SJCRH30 (cell line): ENCODE measurements at places on chromosomes 6 and 20. TPM values are rescaled to one million over a fixed set of nuclear protein-coding genes. Genes with fewer than 3 reads are reported as not detected.

DNA sequence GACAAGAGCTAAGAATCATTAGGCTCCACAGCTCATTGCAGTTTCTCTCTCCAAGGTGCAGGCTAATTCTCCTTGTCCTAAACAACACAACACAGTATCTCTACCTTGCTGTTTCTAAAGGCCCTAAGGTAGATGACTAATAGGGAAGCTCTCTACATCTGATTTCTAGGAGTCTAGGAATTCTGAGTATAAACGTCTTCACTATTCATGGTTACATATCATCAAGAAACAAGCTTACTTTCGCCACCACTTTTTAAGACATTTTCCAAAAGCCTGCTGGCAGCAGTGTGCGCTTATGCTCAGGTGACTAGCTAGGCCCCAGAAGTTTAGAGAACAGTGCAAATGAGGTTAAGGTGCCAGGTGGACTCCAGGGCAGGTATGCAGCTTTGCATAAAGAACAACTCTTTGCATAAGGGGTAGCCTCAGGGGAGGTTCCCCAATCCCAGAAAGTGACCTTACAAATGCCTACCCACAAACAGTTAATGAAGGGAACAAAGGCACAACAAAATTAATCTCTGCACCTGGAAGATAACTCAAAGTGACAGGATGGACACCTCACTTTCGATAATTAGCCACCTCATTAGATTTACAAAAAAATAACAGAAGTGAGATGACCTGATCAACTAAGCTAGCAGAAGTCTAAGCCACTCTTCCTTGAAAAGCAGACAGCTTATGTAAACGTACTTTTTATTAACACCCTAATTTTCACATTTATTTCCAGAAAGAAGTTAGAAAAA is 20.1 kb downstream of the B4GALT5 start:
- H3K36me3 ChIP-seq, result peaks cover 15% of the 10 kb centered on the region
- H3K4me1 ChIP-seq, result no peaks in the 10 kb centered on the region
- no peak for DNase-seq
- H3K27ac ChIP-seq, result no peak overlapping the region
- no peaks in the 10 kb centered on the region for H3K27me3 ChIP-seq
- no peak overlapping the region for H3K4me3 ChIP-seq

- no peaks in the 10 kb centered on the region for H3K27me3 ChIP-seq
- H3K36me3 ChIP-seq, result no peaks in the 10 kb centered on the region
- no peak overlapping the region for H3K27ac ChIP-seq
- no peak overlapping the region for H3K4me3 ChIP-seq
- H3K4me1 ChIP-seq, result no peaks in the 10 kb centered on the region
These were observed 84.0 kb downstream of the CFAP61 start for GRCh38 chr20:20136313-20136712.

DNA sequence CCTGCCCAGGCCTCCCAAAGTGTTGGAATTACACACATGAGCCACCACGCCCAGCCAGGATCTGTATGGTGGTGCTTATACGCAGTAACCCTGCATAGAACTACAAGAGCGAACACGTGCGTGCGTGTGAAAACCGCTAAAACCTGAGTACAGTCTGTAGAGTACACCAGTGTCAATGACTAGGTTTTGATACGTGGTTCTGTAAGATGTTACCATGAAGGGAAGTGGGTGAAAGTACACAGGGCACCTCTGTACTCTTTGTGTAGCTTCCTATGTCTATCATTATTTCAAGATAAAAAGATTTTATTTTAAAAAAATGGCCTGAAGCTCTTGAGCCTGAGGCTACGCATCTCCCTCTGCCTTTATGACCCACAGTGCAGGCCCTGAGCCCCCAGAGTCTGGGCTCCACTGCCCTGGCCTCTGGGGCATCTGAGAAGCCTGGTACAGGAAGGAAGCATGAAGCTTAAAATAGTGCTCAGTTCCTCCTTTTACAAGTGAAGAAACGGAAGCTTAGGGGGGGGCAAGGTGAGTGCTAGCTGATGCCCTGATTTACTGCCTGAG is 21.6 kb downstream of the LY86 start:
- no peaks in the 10 kb centered on the region for H3K4me1 ChIP-seq
- no peaks in the 10 kb centered on the region for H3K27me3 ChIP-seq
- no peak for DNase-seq

GRCh38 chr6:31058128-31058894 is 48.0 kb downstream of the MUC22 start:
- H3K4me3 ChIP-seq, result no peak overlapping the region
- H3K4me1 ChIP-seq, result peaks cover 20% of the 10 kb centered on the region
- no peak overlapping the region for H3K27ac ChIP-seq
- no peaks in the 10 kb centered on the region for H3K36me3 ChIP-seq
- no peak for DNase-seq
- peaks cover 3% of the 10 kb centered on the region; the same call in 1 of the 2 replicates for H3K27me3 ChIP-seq

DNA sequence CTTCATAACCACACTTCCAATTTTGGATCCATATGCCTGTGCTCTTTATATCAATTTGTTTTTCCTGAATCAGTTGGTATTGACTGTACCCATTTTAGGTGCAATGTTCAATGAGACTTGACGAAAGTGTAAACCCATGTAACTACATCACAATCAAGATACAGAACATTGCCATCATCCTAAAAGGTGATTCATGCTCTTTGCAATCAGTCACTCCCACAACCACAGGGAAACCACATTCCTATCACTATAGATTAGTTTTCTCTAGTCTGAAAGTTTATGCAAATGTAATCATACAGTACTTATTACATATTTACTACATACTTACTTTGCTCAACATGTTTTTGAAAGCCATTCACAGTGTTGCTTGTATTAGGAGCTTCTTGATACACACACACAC is 167.4 kb downstream of the ADGRG6 start:
- H3K27me3 ChIP-seq, result no peaks in the 10 kb centered on the region
- H3K4me3 ChIP-seq, result no peak overlapping the region
- no peak for DNase-seq
- H3K36me3 ChIP-seq, result no peaks in the 10 kb centered on the region
- H3K4me1 ChIP-seq, result no peaks in the 10 kb centered on the region

GRCh38 chr6:98142839-98143238 is 691.5 kb upstream of the POU3F2 start:
- no peak overlapping the region for H3K4me3 ChIP-seq
- no peaks in the 10 kb centered on the region for H3K4me1 ChIP-seq
- no peak overlapping the region for H3K27ac ChIP-seq

- no peak overlapping the region for H3K4me3 ChIP-seq
- H3K4me1 ChIP-seq, result no peaks in the 10 kb centered on the region
- H3K27ac ChIP-seq, result no peak overlapping the region
- H3K36me3 ChIP-seq, result no peaks in the 10 kb centered on the region
These were observed 89.6 kb upstream of the HMGCLL1 start for GRCh38 chr6:55668591-55668990.

- no peak overlapping the region for H3K27ac ChIP-seq
- no peaks in the 10 kb centered on the region for H3K36me3 ChIP-seq
- no peak overlapping the region for H3K4me3 ChIP-seq
- H3K4me1 ChIP-seq, result no peaks in the 10 kb centered on the region
- no peaks in the 10 kb centered on the region for H3K27me3 ChIP-seq
These were observed 336.0 kb upstream of the DEFB115 start for GRCh38 chr20:30921286-30922071.

Gene USP49
- 6.4 and 7.3 TPM in 2 replicates for total RNA-seq

DNA sequence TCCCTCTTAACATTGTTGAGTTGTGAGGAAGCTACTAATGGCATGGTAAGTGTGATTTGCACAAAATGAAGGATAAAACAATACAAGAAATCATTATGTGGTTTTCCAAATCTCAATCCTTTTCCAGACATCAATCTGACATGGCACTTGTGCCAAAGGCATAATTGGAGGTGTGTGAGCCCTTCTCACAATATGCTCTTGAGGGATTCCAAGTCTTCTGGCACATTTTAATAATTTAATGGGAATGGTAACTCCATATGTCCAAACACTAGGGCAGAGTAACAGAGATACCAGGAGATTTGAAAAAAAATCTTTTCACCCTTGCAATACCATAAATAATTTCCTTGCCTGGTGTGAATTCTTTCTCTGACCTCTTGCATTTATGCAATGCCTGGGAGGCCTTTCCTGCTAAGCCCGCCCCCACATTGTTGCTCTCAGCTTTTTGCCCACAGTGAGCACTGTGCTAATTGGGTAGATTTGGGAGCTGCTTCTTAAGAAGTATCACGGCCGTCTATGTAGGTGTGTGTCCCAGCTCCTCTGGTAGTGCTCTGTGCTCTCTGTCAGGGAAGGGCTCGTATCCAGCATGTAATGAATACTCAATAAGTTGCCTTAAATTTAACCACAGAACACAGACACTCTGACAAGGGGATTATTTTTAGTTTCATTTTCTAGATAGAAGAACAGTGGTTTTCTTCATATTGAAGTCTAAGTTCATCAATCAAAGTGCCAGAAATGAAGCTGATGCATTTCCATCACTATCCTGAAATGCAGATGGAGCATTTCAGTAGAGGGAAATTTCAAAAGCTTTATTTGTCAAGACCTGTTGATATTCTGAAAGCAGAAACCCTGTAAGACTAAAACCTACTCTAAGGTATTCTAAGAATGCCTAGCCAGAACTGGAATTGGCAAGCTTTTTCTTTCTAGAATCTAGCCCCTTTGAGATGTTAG is 54.4 kb upstream of the CEP85L start:
- H3K4me1 ChIP-seq, result peaks cover 20% of the 10 kb centered on the region
- peak overlapping the region; percentile 37 for H3K4me3 ChIP-seq
- H3K27ac ChIP-seq, result peak overlapping the region; percentile 6; the same call in 1 of the 2 replicates
- H3K36me3 ChIP-seq, result no peaks in the 10 kb centered on the region
- no peaks in the 10 kb centered on the region for H3K27me3 ChIP-seq
- peak; percentile 41 for DNase-seq

DNA sequence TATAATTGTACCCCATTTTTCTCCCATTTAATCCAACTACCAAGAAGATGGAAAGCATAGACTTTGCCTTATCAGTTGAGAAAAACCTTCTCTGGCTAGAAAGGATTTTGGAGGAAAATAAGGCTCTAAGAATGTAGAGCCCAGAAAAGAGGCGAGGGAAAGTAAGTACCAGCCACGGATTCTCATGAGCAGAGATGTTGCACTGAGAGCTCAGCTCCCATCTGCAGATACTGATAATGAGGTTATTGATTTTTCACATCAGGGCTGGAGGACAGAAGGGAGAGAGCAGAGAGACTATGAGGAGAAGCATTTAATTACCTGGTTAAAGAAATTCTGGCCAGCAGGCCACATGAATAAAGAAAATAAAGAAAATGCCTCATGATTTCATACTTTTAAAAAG is 104.4 kb upstream of the FAM184A start:
- H3K36me3 ChIP-seq, result no peaks in the 10 kb centered on the region
- H3K27me3 ChIP-seq, result no peaks in the 10 kb centered on the region
- no peaks in the 10 kb centered on the region for H3K4me1 ChIP-seq
- no peak overlapping the region for H3K4me3 ChIP-seq

DNA sequence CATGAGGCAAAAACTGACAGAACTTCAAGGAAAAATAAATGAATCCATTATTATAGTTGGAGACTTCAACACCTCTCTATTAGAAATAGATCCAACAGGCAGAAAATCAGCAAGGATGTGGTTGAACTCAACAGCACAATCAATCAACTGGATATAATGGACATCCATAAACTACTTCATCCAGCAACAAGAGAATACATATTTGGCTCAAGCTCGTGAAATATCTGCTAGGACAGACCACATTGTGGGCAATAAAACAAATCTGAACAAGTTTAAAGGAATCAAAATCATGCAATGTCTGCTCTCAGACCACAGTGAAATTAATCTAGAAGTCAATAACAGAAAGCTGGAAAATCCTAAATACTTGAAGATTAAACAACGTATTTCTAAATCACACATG is 362.6 kb downstream of the CD109 start:
- H3K27me3 ChIP-seq, result no peaks in the 10 kb centered on the region
- no peak overlapping the region for H3K4me3 ChIP-seq
- DNase-seq, result no peak
- no peaks in the 10 kb centered on the region for H3K36me3 ChIP-seq
- no peak overlapping the region for H3K27ac ChIP-seq

GRCh38 chr6:144544266-144544830 is 259.2 kb downstream of the UTRN start:
- H3K4me3 ChIP-seq, result no peak overlapping the region
- DNase-seq, result no peak
- H3K36me3 ChIP-seq, result peaks cover 14% of the 10 kb centered on the region; the same call in 1 of the 2 replicates
- H3K27me3 ChIP-seq, result no peaks in the 10 kb centered on the region
- H3K4me1 ChIP-seq, result no peaks in the 10 kb centered on the region

DNA sequence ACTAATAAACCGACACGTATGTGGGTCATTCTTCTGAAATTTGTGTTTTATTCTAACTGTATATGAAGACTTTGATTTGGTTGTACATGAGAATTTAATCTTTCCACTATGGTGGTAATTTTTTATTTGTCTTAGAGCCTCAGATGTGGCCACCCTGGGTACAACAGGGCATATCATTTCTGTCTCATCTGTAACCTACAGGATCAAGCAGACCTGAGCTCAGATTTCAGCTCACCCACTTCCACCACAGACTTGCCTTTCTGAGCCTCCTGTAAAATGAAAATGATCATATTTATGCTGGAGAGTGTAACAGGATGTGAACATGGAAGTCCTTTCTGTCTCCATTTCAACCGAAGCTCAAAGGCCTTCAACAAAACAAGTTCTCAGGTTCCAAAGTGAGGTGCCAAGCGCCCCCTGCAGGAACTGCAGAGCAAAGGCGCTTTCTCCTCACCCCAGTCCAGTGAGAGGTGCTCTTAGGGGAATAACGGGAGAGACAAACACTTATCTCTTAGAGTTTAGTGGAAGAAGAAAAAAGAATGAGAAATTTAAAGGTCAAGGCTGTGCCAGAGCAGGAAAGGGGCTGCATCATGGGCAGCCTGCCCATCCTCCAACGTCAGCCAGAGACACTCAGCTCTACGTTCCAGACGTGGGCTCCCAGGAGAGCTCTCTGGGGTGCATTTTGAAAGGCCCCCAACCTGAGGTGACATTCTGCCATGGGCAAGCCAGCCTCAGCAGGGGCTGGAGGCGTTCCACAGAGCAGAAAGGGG is 23.0 kb upstream of the CD24 start:
- no peak overlapping the region for H3K27ac ChIP-seq
- DNase-seq, result peak; percentile 79
- no peak overlapping the region for H3K4me3 ChIP-seq
- H3K36me3 ChIP-seq, result no peaks in the 10 kb centered on the region

Gene PRDM13
- not detected in 2 replicates for total RNA-seq

Gene PHF3
- total RNA-seq, result 41.5 and 48.3 TPM in 2 replicates

GRCh38 chr6:25925876-25926275 is 4.6 kb downstream of the SLC17A2 start:
- H3K36me3 ChIP-seq, result no peaks in the 10 kb centered on the region
- DNase-seq, result no peak
- no peaks in the 10 kb centered on the region for H3K27me3 ChIP-seq
- H3K4me3 ChIP-seq, result no peak overlapping the region
- no peaks in the 10 kb centered on the region for H3K4me1 ChIP-seq

DNA sequence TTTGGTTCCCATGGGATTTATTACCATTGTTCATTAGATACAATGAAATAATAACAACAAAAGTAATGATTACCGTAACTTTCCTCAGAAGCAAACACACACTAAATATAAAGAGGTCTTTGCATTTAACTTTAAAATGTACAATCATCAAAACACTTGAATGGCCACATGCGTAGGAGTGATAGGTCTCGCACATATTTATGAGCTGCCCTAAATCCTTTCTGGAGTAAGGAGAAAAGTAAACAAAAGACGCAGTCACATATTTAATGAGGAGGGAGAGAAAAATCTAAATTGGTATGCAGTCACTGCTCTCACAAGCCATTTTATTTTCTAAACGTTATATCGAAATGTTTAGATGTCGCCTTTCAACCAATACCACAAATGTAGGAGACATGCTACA is 129.4 kb upstream of the TCF21 start:
- H3K4me3 ChIP-seq, result no peak overlapping the region

GRCh38 chr6:186340-186965 is 105.8 kb upstream of the DUSP22 start:
- no peaks in the 10 kb centered on the region for H3K27me3 ChIP-seq
- H3K27ac ChIP-seq, result no peak overlapping the region
- no peak for DNase-seq
- H3K36me3 ChIP-seq, result no peaks in the 10 kb centered on the region
- no peaks in the 10 kb centered on the region for H3K4me1 ChIP-seq
- no peak overlapping the region for H3K4me3 ChIP-seq

Gene SLC22A2
- 0.02 TPM in 1 of 2 replicates, not detected in the other for total RNA-seq
